ENCODE measurements at places on chromosomes 6 and 20.

DNA sequence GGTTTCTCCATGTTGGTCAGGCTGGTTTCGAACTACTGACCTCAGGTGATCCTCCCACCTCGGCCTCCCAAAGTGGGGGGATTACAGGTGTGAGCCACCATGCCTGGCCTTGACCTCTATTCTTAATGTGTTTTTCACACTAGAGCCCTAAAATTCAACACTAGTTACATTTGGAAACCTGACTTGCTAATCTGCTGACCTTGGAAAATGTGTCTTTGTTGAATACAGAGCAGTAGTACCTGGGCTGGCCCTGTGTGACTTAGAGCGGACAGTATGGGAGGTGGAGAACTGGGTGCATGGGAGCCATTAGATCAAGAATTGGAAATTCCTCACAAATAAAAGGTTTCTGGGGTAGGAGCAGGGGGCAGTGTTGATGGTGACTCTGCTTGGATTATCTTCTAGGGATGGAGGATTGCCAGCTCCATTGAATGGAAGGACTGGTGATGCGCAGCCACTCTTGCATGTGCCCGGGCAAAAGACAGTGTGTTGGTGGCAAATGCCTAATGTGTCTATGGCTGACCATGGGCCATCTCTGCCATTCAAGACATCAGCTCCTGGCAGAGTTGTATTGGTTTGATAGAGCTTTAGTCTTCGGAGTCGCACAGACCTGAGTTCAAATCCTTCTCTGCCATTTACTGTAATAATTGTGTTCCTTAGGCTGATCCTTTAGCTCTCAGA lies 53.4 kb downstream of the RALY start:
- no peak for DNase-seq

GRCh38 chr6:148435386-148435785 lies 92.7 kb downstream of the SASH1 start:
- no peak for DNase-seq

GRCh38 chr20:31870726-31871617 lies 538 bp downstream of the TTLL9 start:
- no peak for DNase-seq

DNA sequence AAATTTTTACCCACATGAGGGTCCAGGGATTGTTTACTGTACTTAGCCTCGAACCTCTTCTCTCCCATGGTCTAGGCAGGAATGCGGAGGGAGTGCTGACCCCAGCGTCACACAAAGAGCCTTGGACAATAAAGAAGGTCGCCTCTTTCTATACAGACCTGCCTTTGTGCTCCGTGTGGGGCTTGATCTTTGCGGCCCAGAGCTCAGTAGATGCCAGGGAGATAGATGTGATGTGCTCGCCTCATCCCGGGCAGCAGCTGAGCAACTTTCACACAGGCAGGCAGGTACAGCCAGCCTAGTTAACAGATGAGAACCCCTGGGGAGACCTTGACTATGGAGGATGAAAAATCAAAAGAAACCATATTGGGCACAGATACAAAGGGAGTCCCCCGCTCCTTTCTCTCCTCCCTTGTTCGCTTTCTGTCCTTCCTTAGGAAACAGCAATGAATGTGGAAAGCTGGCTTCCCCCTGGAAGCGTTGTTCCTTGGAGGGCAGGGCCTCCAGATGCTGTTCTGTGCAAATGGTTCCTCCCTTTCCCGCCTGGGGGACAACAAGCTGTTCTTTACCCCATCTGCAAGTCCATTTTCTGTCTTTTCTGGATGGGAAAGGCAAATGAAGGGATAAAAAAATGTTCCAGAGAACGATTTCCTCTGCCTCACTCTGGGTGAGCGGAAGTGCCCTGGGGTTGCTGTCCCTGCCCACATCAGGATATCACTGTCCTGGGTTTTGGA lies 128.3 kb downstream of the OLIG3 start:
- DNase-seq, result no peak

DNA sequence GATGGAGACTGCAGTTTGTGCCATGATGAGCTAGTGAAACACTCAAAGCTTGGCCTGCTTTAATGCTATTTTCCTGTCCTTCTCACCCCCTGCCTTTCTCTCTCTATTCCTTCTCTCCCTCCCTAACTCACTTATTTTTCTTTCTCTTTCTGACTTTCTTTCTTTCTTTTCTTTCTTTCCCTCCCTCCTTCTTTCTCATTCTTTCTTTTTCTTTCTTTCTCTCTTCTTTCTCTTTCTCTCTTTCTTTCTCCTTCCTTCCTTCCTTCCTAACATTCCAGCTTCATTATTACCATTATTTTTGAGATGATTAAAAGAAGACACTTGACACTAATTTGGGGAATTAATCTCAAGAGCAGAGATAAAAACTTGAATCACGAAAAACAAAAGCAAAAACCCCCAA lies 39.5 kb upstream of the SLC22A23 start:
- DNase-seq, result no peak

- DNase-seq, result no peak
These were observed 158.7 kb upstream of the JARID2 start for GRCh38 chr6:15087186-15087589.

DNA sequence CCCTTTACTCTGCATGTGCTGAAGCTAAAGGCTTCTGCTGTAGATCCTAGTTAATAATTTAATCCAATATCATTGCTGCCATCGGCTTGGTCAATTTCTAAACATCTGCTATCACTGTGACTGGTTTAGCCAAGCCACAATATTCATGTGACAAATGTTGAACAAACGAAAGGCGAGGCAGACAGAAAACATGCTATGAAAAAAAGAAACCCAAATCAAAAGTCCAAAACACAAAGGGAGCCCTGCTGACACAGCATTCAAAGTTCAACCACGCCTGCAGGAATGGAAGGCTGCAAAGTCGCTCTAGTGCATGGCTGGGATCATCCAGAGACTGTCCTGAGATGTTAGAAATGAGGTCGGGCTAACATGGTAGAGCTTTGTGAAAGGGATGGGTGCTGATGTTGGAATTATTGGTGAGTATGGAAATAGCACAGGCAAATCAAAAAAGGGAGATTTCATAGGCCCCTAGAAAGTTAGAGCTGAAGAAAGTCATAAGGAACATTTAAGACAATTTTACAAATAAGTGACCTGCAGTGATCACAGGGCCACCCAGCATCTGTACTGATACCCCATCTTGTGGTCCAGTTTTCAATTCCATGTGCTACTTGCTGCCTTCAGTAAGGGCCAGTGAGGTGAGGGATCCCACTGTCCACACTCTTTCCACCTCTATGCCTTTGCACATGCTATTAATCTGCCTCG lies 8.8 kb upstream of the NHSL1 start:
- DNase-seq, result no peak

GRCh38 chr6:44010411-44011349 lies 116.6 kb downstream of the MRPL14 start:
- DNase-seq, result peak; percentile 82

GRCh38 chr6:157908369-157909281 lies 73.0 kb upstream of the SYNJ2 start:
- no peak for DNase-seq

- DNase-seq, result no peak
These were observed 350.8 kb upstream of the RSPO3 start for GRCh38 chr6:126767711-126768110.

All from NCI-H187 treated with DMSO at 0.1 percent for 48 hours (cell line).